ENCODE measurements at places on chromosomes 2 and 18.

- DNase-seq, result no peak
Measured at GRCh38 chr18:39550701-39551100, 1985.1 kb upstream of the CELF4 start.

DNA sequence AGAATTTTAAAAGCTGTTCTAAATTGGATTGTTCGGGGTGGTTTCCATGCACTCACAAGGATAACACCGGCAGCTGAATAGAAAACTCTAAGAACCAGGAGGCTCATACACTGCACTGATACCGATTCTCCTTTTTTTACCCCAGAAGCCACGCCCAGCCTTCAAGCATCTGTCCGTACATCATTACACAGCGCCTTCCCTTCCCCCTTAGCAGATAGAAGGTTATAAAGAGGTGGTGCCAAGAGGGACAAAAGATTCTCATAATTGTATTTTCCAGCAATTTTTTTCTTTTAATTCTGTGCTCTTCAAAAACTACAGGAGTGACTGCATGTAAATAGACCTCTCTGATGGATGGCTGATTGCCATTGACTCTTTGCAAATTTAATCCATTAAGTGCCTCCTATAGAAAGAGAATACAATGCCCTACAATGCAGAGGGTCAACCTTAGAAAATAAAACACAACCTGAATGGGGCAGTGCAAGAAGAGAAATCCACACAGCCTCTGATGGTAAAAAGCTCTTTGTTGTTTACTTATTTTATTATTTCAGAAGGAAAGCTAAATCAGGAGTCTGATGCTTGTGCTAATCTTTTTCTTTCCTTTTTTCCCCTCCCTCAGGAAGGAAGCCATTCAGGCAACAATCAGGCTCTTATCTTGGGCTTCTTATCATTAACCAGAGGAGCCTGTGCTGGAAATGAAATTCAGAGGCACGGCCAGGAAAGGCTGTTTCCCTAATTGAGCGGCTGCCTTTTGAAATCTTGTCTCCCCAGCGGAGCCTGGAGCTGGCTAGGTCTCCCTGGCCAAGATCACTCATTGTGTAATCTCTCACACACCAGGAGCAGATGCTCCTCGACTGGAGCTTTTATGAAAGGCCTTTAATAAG is 198.9 kb upstream of the NABP1 start:
- no peak for DNase-seq

- no peak for DNase-seq
Measured at GRCh38 chr2:28648147-28648546, 103.5 kb upstream of the PPP1CB start.

DNA sequence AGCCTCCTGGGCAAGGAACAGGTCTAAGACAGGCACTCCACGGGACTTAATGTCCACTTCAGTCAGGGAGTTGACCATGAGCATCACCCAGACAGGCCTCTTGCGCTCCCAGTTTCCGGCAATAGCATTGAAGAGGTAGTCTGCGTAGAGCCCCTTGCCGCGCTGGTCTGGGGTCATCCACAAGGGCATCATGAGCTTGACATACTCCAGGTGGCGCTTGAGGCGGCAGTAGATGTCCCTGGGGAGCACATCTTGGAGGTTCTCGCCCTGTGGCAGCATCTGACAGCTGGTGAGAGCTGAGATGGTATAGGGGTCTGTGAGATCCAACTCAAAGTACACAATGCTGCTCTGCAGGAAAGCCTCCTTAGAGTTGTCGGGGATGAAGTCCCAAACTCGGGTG is 10.6 kb downstream of the TRABD2A start:
- no peak for DNase-seq

- no peak for DNase-seq
Measured at GRCh38 chr18:3179430-3180089, 40.2 kb downstream of the MYOM1 start.

Measured in stimulated activated CD8-positive, alpha-beta memory T cell treated with anti-CD3 and anti-CD28 coated beads, Interleukin-2, amount 100 ng/mL, for 48 hours (primary cell).